ENCODE measurements at places on chromosomes 4 and X.

GRCh38 chr4:84948056-84948455 is 18.4 kb downstream of the WDFY3 start:
- DNase-seq: no peak

DNA sequence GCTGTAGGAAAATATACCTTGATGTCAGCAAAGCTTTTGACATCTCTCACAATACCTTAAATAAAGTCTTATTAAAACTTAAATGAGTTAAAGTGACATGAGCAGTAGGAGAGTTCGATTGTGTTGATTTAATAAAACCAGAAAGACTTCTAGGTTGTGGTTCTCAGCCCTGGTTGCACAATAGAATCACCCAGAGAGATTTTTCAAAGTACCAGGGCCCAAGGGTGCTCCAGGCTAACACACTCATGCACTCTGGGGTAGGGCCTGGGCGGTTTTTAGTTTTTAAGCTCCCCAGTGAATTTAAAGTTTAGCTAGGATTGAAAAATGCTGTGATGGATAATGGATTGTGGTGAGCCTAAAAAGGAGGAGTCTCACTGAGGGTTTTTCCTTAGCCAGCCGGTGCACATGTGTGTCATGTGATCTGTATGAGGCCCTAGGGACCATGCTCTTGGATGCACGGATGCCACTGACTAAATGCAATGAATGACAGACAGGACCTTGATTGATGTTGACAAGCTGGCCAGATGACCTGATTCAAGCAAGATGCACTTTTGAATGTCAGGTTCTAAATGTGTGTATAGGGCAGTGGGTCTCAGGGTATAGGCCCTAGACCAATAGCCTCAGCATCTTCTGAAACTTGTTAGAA is 185.0 kb downstream of the PTTG2 start:
- no peak for DNase-seq

DNA sequence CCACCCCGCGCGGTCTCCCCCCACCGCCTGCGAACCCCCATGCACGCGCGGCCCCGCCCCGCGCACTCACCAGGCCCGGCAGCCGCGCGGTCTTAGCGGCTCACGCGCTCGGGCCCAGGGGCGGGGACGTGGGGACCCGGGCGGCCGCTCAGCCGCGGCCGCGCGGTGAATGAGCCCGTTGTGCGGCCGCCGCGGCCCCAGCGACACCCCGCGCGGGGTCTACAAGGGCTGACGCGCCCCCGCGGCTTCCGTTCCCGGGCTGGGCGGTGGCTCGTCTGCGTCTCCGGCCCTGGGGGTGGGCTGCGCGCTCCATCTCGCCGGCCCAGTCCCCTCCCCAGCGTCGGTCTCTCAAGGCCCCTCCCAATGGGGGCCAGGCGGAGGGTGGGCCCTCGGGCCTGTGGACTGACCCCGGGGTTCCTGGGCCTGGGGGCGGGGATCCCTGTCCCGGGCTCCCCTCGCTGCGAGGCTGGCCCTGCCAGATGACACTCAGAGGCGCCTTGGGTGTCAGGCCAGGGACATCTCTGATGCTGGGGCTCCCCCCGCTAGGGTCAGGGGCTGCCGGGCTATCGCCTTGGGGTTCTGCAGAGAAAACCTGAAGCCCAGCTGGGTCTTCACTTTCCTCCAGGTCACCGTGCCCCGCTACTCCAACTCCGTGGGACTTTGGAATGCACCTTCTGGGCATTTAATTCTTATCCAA is 4.3 kb upstream of the SLC26A1 start:
- DNase-seq: no peak

DNA sequence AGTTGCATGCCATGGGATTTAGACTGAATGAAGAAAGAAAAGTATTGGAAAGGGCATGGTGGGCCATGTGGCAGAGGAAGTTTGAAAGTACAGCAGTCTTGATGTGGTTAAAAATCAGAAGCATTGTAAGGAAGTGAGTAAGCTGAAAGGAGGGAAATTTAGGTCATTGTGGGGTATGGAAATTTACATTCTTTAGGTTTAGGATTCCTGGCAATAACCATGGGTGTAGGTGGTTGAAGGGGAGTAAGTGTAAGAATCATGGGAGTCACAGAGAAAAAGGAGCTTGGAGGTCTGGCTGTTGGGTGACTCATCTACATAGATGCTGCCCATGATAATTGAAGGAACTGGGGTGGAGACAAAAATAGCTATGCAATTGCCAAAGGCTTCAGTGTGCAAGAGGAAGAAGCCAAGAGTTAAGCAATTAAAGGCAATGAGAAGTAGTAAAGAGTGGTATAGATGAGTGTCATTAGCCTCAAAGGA is 243.8 kb upstream of the LDB2 start:
- no peak for DNase-seq

DNA sequence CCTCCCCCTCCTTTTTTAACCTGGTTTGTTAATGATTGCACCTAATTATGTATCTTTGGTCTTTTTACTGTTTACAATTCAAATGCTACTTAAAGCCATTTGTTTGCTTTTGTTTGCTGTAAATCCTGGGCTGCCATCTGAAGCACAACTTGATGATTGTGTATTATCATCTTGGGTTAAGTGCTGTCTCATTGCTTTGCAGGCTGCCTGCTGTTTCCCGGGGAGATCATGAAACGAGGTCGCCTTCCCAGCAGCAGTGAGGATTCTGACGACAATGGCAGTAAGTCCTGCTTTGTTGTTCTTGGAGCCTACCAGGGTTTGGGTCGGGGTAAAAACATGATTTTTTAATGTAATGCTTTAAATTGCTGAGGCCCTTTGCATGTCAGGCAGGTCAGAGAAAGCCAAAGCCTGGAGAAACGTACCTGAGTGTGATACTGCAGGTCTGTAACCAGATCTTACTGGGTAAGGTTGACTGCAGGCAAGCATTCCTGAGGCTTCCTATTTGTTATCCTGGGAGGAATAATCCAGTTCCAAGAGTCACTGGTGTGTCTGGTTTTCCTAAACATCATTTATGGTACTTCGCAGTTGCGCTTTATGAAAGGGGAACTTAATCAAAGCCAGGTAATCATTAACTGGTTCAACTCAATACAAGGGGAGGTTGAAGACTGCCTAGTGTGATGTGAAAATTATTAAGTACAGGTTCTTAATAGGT is 22.2 kb downstream of the JADE1 start:
- DNase-seq: no peak

- no peak for DNase-seq
Observed at GRCh38 chrX:11908371-11908770, 150.3 kb downstream of the MSL3 start.

GRCh38 chr4:24372881-24373280 is 211.5 kb downstream of the DHX15 start:
- DNase-seq: no peak

- DNase-seq: no peak
Observed at GRCh38 chr4:2818351-2818939, 25.2 kb upstream of the ADD1 start.

GRCh38 chr4:7788694-7789425 is 150.8 kb downstream of the AFAP1 start:
- DNase-seq: no peak

DNA sequence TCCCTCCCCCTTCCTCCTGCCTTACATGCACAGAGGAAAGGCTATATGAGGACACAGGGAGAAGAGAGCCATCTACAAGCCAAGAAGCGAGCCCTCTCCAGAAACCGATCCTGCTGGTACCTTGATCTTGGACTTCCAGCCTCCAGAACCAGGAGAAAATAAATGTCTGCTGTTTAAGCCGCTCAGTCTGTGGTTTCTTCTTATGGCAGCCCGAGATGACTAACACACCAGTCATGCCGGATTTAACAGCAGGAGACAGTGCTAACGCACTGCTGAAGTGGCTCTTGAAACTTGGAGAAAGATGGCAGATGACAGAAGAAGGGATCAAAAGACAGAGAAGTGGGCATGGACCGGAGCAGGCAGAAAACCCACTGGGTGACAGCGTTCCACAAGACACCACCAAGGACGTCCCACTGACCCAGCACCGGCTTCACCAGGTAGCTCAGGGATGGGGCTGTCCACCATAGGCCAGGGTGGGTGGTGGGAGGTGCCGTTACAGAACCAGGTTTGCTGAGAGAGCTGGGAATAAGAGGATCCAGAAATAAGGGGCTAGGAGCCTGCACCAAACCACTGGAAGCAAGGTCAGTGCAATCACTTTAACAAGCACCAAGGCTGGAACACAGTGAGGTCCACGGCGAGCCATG is 6.2 kb upstream of the MAN2B2 start:
- DNase-seq: no peak

DNA sequence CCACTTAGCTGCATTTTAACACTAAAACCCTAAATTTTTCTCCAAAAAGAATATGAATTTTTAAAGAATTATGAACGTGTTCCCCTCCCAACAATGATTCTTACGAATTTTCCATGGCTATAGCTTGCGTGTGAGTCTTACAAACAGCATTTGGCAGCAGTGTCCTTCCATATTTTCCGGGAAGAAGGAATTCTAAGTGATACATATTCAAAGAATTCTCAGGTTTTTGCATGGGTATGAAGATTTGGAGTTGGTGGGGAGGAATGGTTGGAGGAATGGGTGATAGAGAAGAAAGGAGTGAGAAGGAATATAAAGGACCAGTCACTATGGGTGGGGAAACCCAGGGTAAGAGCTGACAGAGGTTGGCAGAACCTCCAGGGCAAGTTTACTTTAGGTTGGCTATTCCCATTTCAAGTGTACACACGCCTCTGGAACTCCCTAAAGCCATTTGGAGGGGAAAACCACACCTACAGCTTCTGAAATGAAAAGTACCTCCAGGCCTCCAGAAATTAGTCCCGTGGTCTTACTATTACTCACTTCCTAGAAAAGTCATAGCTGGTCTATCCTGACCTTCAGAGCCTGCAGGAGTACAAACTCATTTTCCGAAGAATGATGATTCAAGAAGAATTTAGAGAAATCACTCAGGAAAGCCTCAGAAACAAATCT is 420.8 kb upstream of the DIPK2B start:
- DNase-seq: no peak

- no peak for DNase-seq
Observed at GRCh38 chrX:153804100-153804595, 9.7 kb downstream of the SSR4 start.

DNA sequence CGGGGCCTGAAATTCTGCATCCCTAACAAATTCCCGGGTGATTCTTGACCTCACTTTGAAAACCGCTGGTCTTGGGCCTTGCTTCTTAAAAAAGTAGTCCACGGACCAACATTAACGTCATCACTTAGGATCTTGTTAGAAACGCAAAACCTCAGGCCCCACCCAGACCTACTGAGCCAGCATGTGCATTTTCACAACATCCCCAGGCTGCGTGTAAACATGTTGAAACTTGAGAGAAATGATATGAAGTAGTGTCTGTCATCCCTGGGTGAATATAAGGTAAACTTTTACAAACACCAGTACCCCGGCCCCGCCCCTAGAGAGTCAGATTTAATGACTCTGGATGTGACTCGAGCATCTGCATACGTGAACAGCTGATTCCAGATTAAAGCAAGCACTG is 33.7 kb downstream of the SORBS2 start:
- no peak for DNase-seq

- DNase-seq: no peak
Observed at GRCh38 chr4:119715490-119716445, 87.2 kb upstream of the PDE5A start.

DNA sequence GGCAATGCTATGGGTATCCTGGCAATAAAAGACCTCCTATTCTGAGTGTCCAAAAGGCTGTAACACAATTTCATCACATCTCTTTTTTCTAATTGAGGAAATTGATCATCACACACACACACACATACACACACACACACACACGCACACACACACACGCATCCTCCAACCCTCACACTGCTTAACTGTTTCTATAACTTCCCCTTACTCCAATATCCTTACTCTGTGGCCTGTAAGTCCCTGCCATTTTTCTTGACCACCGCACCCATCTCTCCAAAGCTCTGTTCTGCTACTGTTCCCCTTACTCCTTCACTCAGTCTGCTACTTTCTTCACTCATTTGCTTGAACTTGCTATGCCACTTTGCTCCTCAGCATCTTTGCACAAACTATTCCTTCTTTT is 115.6 kb downstream of the AMELX start:
- DNase-seq: no peak

GRCh38 chr4:110442309-110442708 is 33.6 kb upstream of the ENPEP start:
- DNase-seq: no peak

DNA sequence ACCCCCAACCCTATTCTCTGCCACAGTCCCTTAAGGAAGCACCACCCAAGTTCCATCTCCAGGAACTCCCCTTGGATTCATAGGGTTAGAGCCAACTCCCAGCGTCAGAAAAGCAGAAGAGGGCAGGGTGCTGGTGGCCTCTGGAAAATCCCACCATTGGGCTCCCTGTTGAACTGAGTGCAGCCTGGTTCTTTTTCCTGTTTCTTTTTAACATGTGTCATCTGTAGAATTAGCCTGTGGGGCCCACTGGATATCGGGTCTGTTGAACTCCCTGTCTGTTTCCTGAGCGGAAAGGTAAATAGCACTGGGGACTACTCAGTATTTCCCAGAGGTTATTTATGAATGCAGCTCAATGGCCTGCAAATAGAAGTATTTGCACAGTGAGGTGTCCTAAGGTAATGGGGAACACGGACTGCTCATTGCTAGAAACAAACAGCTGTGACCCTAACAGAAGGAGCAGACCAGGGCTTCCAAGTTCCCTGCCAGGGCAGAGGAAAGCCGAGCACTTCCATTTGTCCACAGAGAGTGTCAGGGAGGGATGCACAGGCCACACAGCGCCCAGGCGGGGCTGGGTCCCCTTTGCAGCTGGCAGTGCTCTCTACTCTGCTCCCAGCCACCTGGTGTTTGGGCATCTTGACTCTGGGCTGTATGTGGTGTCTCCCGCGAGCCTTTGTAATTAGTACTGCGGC is 102.6 kb downstream of the FHDC1 start:
- DNase-seq: no peak

GRCh38 chr4:8537041-8537461 is 43.1 kb upstream of the GPR78 start:
- no peak for DNase-seq

- DNase-seq: no peak
Observed at GRCh38 chrX:10208281-10208856, 51.6 kb downstream of the CLCN4 start.

- DNase-seq: peak; percentile 1
Observed at GRCh38 chrX:115690511-115691216, 129.7 kb downstream of the PLS3 start.

GRCh38 chr4:162408309-162408708 is 244.5 kb upstream of the FSTL5 start:
- DNase-seq: no peak

DNA sequence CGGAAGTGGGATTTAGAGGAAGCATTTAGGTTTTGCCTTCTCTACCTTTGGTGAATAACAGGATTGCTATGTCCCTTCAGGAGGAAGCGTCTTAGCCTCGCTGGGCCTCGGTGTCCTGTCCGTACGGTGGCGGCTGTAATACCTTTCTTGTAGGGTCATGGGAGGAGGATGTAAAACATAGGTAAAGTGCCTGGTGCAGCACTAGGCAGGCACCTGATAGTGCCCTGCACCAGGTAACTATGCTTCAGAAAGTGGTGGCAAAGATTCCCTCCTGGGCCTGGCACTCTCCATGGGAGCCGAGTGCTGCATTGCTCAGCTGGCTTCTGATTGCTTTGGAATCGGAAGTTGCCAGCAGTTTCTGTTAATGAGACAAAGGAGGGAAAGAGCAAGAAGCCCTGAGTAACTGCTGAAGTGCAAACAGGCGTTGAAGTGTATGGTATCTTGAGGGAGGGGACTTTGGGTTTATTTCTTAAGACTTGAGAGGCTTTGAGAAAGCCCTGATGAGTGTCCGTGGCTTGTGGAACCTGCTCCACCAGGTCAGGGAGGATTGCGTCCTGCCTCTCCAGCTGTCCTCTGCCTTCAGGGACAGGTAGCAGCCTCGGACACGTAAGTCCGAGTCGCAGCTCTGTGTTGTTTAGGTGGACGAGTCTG is 45.8 kb downstream of the TBC1D14 start:
- DNase-seq: no peak

GRCh38 chrX:110180176-110180927 is 137.5 kb downstream of the AMMECR1 start:
- no peak for DNase-seq

- DNase-seq: peak; percentile 56
Observed at GRCh38 chr4:7843831-7844593, 95.6 kb downstream of the AFAP1 start.
